Iris pigment epithelial cell (primary cell): ENCODE measurements at places on chromosomes 12 and 14.

- DNase-seq: no peak
These were observed 57.0 kb downstream of the SLC25A21 start for GRCh38 chr14:37115406-37115805.

- DNase-seq: no peak
These were observed 13.4 kb downstream of the CDK17 start for GRCh38 chr12:96386794-96387193.

- DNase-seq: peak; percentile 99
These were observed 841.7 kb downstream of the DIO2 start for GRCh38 chr14:79369359-79370332.

GRCh38 chr12:118164798-118165486 lies 29.0 kb downstream of the PEBP1 start:
- DNase-seq: peak; percentile 39
